ENCODE measurements at places on chromosomes 12 and 14.

DNA sequence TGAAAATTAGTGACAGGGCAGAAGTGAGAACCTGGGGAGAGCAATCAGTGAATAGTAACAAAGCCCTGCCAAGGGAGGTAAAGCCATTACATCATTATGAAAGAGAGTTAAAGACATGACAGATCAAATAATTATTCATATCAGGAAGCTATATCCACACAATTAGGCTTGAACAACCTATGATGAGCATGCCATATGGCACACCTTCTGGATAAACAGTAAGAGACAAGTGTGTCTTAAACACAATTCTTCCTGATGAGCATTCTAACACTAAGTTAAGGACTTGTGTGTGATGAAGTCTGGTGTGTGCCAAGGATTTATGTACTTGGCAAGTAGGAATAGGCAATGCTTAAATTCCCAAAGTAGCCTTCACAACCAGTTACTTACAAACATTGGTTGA is 76.1 kb downstream of the GALNT4 start:
- H3K27ac ChIP-seq, result no peak overlapping the region
- DNase-seq, result no peak
- no peaks in the 10 kb centered on the region for H3K36me3 ChIP-seq

DNA sequence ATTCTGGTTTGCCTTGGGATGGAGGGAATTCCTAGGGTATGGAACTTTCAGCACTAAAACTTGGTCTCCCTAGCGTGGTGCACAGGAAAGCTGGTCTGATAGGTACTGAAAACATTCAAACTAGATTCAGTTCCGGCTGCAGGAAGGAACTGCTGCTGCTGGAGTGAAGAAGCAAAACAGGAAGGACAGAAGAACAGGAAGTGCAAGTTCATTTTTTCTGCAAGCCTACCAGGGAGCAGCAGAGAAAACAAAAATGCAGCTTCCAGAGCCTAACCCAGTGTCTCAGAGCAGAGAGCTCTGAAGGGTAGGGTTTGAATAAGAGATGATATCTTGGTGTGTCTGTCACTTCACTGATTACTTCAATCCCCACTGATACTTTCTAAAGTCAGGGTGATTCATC is 165.2 kb downstream of the VRK1 start:
- peak overlapping the region; percentile 43 for H3K4me3 ChIP-seq
- peak; percentile 21 for DNase-seq
- peaks cover 23% of the 10 kb centered on the region for H3K4me1 ChIP-seq
- peaks cover 3% of the 10 kb centered on the region for H3K36me3 ChIP-seq

- peaks cover 5% of the 10 kb centered on the region for H3K36me3 ChIP-seq
- H3K27me3 ChIP-seq, result peaks cover 45% of the 10 kb centered on the region
- peaks cover 3% of the 10 kb centered on the region for H3K4me1 ChIP-seq
- H3K4me3 ChIP-seq, result no peak overlapping the region
- DNase-seq, result no peak
These were observed 43.3 kb downstream of the GALNT9 start for GRCh38 chr12:132285991-132286681.

DNA sequence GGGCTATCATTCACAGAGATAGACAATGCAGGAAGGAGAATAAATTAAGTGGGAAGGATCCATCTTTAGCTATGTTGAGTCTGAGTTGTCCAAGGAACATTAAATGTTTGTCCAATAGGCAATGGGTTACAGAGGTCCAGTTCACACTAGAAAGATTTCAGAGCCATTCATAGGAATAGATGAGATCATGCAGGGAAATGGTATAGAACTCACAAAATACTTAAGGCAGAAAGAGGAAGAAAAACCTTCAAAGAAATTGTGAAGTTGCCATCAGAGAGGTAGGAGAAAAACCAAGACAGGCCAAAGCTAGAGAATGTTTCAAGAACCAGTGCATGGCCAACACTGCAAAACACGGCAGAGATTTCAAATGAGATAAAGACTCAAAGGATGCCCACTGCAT is 94.1 kb downstream of the PHLDA1 start:
- no peak overlapping the region for H3K27ac ChIP-seq

DNA sequence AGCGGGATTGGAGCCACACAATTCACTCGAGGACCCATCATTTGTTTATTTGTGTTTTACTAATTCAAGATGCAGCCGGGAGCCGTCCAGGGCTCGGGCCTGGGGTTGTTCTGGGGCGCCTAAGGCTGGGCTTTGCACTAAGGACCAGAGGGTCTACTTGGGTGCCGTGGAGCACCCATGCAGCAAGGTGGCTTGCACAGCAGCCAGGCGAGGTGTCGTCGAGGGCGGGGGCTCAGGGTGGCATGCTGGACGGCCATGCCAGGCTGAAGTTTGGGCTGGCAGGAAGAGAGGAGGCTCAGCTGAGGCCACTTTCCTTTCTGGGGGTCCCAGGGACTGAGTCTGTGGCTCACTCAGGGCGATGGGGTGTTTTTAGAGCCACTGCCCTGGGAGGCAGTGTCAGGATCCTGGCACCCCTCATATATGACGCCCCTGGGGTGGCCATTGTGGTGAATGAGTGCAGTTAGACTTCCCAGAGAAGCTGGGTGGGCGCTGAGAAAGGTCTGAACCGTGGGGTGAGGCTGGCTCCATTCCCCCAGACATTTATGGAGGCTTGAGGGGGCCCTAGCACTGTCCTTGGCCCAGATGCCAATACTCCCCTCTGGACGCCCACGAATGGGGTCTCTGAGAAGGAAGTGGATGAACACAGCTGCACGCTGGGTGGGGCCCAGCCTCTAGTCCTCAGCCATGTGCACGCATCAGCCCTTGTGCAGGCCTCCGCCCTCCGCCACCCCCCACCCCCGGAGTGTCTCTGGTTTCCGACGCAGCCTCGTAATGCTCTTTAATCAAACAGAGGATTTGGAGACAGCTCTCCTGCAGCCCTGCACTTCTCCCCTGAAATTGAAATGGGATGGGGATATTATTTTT is 11.3 kb downstream of the MEG3 start:
- no peaks in the 10 kb centered on the region for H3K4me1 ChIP-seq
- peak overlapping the region; percentile 44 for H3K27ac ChIP-seq
- H3K27me3 ChIP-seq, result peaks cover 29% of the 10 kb centered on the region

DNA sequence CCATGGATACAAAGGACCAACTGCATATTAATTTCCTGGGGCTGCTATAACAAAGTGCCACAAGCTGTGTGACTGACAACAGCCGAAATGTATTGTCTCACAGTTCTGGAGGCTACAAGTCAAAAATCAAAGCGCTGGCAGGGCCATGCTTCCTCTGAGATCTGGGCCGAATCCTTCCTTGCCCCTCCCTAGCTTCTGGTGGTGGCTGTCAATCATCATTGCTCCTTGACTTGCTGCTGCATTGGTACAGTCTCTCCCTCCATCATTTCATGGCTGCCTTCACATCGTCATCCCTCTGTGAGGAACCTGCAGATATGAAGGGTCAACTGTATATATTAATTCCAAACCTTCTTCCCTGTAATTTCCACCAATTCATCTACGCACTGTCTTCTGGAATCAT is 118.3 kb downstream of the EXOC5 start:
- H3K4me3 ChIP-seq, result no peak overlapping the region
- H3K27me3 ChIP-seq, result peaks cover 13% of the 10 kb centered on the region
- H3K36me3 ChIP-seq, result no peaks in the 10 kb centered on the region
- H3K4me1 ChIP-seq, result no peaks in the 10 kb centered on the region
- DNase-seq, result no peak

GRCh38 chr12:38745601-38746000 is 159.8 kb downstream of the CPNE8 start:
- H3K36me3 ChIP-seq, result no peaks in the 10 kb centered on the region
- H3K4me1 ChIP-seq, result no peaks in the 10 kb centered on the region
- H3K27me3 ChIP-seq, result no peaks in the 10 kb centered on the region
- no peak for DNase-seq
- H3K4me3 ChIP-seq, result no peak overlapping the region
- no peak overlapping the region for H3K27ac ChIP-seq

DNA sequence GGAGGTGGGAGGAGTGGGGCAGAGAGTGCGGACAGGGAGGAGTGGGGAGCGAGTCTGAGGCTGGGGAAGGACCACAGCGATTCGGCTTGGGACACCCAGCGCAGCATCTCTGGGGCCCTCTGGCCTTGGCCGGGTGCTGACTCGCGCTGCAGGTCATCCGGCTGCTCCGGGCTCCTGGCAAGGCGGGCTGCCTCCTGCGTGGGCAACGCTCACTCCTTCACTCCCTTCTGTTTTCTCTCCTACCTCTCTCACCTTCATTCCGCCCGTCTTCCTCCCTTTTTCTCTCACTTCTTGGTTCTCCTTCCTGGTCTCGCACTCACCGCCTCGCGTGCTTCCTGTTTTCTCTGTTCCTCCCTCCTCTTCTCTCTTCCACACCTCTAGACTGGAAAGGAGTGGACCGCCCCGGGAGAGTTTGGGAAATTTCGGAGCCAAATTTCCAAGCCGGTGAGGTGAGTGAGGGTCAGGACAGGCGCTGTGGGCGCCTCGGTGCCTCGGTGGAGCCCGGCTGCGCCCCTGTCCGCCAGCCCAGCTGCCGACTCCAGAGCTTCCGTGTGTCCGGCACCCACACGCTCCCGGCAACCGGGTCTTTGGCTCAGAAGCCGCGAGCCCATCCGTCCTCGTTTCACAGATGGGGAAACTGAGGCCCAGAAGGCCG is 86.7 kb downstream of the B4GALNT3 start:
- H3K27me3 ChIP-seq, result peaks cover 20% of the 10 kb centered on the region
- peak overlapping the region; percentile 29 for H3K4me3 ChIP-seq
- DNase-seq, result no peak
- H3K27ac ChIP-seq, result no peak overlapping the region

- no peak for DNase-seq
- no peak overlapping the region for H3K27ac ChIP-seq
- no peaks in the 10 kb centered on the region for H3K4me1 ChIP-seq
- no peak overlapping the region for H3K4me3 ChIP-seq
- H3K27me3 ChIP-seq, result peaks cover 72% of the 10 kb centered on the region
- H3K36me3 ChIP-seq, result no peaks in the 10 kb centered on the region
These were observed 96.7 kb upstream of the PSMC1 start for GRCh38 chr14:90159688-90160087.

GRCh38 chr12:106086696-106087095 is 52.1 kb downstream of the NUAK1 start:
- H3K4me3 ChIP-seq, result no peak overlapping the region
- DNase-seq, result no peak
